ENCODE measurements at places on chromosomes 5 and 9. TPM values are rescaled to one million over a fixed set of nuclear protein-coding genes. Genes with fewer than 3 reads are reported as not detected.

DNA sequence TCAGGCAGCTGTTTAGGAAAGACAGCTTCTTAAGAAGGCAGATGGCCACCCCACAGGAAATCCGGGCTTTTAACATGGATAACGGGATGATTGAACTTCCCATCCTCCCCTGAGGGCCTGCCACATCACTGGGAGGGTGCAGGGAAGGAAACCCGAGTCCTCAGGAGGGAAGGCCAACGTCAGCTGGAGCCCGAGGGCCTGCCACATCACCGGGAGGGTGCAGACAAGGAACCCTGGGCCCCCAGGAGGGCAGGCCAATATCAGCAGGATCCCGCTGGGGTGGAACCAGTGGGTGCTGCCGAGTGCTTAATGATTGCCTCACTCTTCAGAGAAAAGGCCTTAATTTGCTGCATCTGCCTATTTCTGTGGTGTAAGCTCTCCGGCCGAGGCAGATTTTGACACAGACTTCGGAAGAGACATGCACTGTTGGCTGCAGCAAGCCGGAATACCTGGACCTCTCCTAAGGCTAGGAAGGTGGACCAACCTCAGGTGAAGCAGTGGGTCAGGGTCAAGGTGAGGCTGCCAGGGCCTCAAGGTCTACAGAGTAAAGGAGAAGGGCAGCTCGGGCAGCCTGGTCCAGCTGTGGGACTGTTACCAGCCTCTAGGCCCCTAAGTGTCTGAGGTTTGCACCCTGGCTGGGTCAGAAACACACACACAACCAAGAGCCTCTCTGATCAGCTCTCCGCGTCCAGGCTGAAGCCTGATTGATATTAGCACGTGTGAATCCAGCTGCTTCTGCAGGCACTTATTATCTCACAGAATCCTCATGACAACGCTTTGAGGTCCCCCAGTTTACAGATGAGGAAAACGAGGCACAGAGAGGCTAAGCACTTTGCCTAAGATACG lies 14.8 kb upstream of the COL5A1 start:
- no peak overlapping the region for H3K4me3 ChIP-seq
- no peak for DNase-seq
- H3K27ac ChIP-seq: no peak overlapping the region
- H3K4me1 ChIP-seq: no peaks in the 10 kb centered on the region
- H3K36me3 ChIP-seq: no peaks in the 10 kb centered on the region

GRCh38 chr5:80866371-80866770 lies 93.8 kb upstream of the RASGRF2 start:
- H3K27me3 ChIP-seq: no peaks in the 10 kb centered on the region
- no peak for DNase-seq
- H3K36me3 ChIP-seq: peaks cover 34% of the 10 kb centered on the region
- H3K4me1 ChIP-seq: peaks cover 61% of the 10 kb centered on the region

The TPM2 gene
- 4.5 TPM for total RNA-seq

DNA sequence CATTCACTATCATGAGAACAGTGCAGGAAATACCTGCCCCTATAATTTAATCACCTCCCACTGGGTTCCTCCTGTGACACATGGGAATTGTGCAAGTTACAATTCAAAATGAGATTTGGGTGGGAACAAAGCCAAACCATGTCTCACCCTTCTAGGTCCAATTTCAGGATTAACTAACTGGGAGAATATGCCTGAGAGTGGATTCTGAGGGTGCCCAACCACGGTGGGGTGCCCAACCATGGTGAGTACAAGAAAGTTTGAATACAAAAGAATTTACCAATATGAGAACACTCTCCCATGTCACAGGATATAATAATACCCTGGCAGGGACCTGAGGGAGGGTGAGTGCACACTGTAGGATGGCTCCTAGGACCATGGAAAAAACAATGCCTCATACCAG lies 17.2 kb upstream of the GDA start:
- no peaks in the 10 kb centered on the region for H3K36me3 ChIP-seq
- no peak overlapping the region for H3K27ac ChIP-seq
- DNase-seq: no peak
- H3K4me3 ChIP-seq: no peak overlapping the region

The DBH gene
- total RNA-seq: not detected

GRCh38 chr9:89999176-89999533 lies 394.3 kb downstream of the GADD45G start:
- peak overlapping the region; percentile 69 for H3K4me3 ChIP-seq
- no peak for DNase-seq
- peaks cover 35% of the 10 kb centered on the region for H3K4me1 ChIP-seq
- H3K27me3 ChIP-seq: no peaks in the 10 kb centered on the region

GRCh38 chr5:99587983-99588382 lies 659.2 kb upstream of the CHD1 start:
- H3K4me3 ChIP-seq: no peak overlapping the region
- no peak for DNase-seq
- no peaks in the 10 kb centered on the region for H3K36me3 ChIP-seq
- no peaks in the 10 kb centered on the region for H3K4me1 ChIP-seq

The PHF19 gene
- 134 TPM for total RNA-seq

DNA sequence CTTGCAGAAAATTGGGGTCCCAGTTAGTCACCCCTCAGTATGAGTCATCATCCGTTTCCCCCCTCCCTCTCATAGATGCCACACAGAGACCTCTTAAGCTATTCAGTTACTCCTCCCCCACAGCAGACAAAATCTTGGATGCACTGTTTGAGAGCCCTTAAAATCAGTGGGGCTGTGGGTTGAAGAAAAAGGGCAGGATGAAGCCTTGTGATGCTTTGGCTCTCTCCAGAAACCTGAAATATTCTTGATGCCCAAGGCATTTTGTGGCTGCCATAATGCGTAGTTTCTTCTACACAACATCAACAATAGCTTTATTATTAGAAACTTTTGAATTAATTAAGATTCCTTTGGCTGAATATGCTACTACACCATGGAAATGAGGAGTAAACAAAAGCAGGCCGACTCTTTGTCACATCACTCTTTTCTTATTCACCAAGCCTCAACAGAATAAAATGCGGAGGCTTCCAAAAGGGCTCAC lies 133.8 kb downstream of the MRPS30 start:
- no peaks in the 10 kb centered on the region for H3K4me1 ChIP-seq
- DNase-seq: no peak
- no peaks in the 10 kb centered on the region for H3K36me3 ChIP-seq
- H3K27me3 ChIP-seq: no peaks in the 10 kb centered on the region
- no peak overlapping the region for H3K27ac ChIP-seq

DNA sequence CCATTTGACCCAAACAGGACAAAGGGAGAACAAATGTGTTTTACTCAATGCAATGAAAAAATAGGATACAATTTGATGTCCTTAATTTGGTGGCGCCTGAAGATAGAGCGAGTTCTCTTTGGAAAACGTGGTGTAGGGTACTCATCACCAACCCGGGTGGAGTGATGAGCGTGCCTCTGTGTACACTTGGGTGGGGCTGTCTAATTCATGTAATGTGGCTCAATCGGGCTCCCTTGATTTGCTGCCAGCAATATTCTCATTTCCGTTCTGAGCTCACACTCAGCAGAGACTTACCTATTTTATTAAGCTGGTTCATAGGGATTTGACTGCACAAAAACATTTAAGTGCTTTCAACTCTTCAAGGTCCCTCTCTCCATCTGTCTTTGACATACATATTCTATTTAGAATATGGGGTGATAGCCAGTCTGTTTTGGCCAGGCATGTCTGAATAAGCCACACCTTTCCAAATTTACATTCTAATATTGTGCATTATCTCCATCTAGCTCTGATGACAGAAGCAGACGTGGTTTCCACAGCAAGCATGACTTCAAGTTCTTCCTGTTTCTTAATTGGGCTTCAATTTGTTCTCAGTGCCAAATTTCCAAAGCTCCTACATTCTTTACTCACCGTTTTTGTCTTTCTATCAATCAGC lies 162.5 kb downstream of the IRX2 start:
- no peak overlapping the region for H3K4me3 ChIP-seq
- DNase-seq: no peak
- H3K27me3 ChIP-seq: no peaks in the 10 kb centered on the region
- no peaks in the 10 kb centered on the region for H3K36me3 ChIP-seq
- H3K4me1 ChIP-seq: no peaks in the 10 kb centered on the region
